ENCODE measurements at places on chromosomes 4 and X.

GRCh38 chr4:41644288-41644914, 104.1 kb downstream of the PHOX2B start:
- peak; percentile 57 for DNase-seq

DNA sequence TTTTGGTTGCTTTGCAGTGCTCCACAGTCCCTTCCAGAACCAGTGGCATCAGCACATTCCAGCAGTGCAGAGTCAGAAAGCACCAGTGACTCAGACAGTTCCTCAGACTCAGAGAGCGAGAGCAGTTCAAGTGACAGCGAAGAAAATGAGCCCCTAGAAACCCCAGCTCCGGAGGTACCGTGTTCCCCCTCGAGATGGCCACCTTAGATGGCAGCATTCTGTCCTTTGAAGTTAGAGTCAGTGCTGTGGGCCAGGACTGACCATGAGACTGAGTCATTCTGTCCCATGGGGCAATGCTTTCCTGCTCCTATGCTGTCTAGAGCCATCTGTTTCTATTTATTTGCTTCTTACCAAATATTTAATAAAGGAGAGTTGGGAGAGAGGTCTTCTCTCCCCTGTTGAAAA, 112.3 kb downstream of the KLHL8 start:
- peak; percentile 8 for DNase-seq

DNA sequence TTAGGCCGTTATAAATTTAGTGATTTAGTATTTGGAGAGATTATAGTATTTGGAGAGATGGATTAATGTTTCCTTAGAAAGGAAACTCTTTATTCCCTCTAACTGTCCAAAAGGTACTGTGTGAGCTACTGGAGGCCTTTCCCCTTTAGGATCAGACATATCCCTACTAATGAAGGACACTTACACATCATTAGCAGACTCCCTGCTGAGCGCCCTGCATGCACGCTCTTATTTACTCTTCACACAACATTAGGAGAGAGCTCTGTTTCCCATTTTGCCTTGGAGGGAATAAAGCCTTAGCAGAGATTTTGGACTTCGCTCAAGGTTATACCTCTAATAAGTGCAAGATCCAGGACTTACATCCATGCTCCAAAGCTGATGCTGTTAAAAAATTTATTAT, 17.8 kb upstream of the STOX2 start:
- DNase-seq = no peak

DNA sequence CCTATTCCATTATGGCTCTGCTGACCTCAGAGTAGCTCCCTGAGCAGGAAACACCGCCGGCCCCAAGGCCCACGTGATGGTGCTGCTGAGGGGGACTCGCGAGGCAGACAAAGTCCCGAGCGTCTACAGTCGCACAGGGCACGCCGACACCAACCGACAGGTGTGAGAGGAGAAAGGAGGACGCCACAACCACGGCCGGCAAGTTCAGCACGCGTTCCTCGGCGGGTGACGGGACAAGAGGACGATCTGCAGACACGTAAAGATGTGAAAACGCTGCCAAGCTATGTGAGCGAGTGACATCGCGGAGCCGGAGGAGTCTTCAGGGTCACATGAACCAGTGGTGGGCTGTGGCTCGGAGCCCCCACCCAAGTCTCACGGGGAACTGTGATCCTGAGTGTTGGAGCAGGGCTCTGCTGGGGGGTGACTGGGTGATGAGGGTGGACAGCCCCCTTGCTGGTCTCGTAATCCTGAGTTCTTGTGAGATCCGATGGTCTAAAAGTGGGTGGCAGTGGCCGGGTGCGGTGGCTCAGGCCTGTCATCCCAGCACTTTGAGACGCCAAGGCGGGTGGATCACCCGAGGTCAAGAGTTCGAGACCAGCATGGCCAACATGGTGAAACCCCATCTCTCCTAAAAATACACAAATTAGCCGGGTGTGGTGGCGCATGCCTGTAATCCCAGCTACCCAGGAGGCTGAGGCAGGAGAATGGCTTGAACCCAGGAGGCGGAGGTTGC, 34.0 kb downstream of the PPP2R3B start:
- DNase-seq = no peak

DNA sequence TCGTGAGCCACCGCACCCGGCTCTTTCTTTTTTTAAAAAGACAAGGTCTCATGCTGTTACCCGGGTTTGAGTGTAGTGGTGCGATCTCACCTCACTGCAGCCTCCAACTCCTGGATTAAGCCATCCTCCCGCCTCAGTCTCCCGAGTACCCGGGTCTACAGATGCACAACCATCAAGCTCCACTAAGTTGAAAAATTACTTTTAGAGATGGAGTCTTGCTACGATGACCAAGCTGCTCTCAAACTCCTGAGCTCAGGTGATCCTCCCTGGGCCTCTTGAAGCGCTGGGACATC, 2.0 kb downstream of the SLC25A6 start:
- DNase-seq = no peak

GRCh38 chr4:184359888-184360287, 114.5 kb downstream of the IRF2 start:
- no peak for DNase-seq
